ENCODE measurements at places on chromosomes 3 and 15. TPM values are rescaled to one million over a fixed set of nuclear protein-coding genes. Genes with fewer than 3 reads are reported as not detected.

DNA sequence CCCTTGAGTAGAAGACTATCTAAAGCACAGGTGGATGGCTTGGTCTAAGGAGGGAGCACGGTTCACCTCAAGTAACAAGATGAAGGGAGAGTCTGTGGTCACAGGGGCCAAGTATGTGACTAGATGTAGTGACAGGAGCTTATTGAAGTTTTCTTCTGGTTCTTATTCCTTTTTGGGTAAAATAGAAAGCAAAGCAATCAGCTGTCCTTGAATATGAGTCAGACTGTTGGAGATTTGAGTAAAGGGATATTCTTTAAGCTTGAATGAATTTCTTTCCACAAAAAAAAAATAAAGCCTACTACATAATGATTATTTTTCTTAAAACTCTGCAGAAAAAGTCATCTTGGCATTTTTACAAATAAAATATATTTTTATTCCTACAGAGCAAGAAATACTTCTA lies 1.5 kb upstream of the CNTN6 start:
- DNase-seq = no peak

DNA sequence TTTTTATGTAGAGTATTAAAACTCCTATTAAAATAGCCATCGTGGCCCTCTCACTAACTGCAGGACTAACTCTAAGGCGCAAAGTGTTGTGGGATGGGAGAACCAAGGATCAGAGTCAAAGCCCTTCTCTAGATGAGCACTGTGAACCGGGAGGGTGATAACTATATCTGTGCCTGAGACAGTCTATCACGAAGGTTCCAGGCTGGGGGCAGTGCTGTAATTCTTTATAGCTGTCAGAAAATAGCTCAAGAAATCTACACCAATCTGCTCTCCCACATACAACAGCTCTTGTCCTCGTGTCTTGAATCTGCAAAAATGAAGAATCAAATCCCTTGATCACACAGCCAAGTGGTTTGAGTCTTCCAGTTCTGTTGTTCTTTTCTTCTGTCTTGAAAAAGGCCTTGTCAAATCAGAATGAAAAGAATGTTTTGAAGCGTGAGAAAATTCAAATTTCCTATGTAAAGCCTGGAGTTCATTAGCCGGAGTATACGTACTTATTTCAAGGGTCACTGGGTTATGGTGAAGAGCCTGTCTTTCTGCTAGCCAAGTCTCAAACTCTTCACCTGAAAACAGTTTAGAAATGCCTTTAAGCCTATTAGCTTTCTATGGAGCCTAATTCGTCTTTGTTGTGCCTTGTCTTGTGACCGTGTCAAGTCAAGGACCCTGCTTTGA lies 185.3 kb upstream of the NECTIN3 start:
- no peak for DNase-seq

DNA sequence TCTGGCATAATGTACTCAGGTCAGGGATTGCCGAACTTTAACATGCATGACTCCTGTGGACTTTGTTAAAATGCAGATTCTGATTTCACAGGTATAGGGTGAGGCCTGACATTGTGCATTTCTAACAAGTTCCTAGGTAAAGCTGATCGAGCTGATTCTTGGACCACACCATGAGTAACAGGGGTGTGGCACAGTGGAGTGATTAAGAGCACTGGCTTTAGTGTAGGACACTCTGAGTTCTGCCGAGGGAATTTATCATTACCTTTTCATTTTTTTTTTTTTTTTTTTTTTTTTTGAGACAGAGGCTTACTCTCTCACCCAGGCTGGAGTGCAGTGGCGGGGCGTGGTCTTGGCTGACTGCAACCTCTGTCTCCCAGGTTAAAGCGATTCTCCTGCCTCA lies 169.3 kb downstream of the ADAMTS9 start:
- no peak for DNase-seq

- no peak for DNase-seq
These were observed 1007.7 kb upstream of the SEMA6D start for GRCh38 chr15:46709460-46710083.

- no peak for DNase-seq
These were observed 604 bp upstream of the TJP1 start for GRCh38 chr15:29822684-29823459.

Gene PLA1A
- 0.86 TPM for total RNA-seq

GRCh38 chr3:129610276-129610675 lies 3.8 kb upstream of the PLXND1 start:
- DNase-seq = no peak

Gene RTP3
- total RNA-seq = not detected

Gene ZPLD1
- total RNA-seq = not detected

DNA sequence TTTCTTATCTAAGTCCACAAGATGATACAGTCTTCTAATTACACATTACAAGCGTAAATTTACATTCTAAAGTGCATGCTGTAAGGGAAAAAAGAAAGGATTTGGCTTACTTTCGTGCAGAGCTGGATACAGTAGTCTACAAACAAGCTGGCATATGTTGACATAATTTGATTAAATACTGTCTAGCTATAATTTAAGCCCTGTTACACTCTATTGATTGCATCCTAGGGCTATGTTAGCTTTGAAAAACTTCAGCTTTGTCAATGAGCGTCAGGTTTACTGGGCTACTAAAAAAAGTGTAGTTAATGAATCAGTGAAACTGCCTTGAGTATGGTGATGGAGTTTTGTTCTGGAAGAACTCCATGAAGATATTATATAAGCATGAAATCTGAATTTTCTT lies 24.5 kb upstream of the PLCL2 start:
- no peak for DNase-seq

DNA sequence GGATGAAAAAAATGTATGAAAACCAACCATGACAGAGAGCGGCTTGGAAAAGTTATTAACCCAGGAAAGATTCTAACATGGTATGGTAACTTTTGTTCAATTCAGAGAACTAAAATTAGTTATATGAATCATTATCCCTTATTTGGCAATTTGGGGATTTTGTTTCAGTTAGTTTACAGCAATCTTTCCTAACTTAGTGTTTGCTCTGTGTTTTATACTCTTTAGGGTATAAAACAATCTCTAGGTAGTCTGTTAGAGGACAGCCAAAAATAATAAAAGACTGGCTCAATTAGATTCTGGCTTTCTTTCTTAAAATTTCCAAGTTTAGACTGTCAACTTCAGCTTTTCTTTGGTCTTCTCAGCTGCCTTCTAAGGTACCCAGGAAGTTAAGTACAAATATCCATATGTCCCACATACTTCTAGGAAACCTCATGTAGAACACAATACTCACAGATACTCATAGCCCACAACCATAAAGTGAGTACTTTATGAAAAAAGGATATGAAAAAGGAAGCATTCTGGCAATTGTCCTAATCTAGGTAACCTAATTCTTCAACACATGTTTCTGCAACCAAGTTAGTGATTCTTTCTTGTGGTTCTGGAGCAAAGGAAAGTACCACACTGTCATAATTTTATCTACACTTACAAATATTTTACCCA lies 849.3 kb downstream of the ROBO1 start:
- no peak for DNase-seq

DNA sequence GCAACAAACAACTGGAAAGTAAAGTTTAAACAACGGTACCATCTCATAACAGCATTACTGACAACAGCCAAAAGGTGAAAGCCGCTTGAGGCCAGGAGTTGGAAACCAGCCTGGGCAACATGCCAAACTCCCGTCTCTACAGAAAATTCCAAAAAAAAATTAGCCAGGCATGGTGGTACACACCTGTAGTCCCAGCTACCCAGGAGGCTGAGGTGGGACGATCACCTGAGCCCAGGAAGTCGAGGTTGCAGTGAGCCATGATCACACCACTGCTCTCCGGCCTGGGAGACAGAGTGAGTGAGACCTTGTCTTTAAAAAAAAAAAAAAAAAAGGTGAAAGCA lies 4.4 kb downstream of the TNK2 start:
- DNase-seq = no peak

DNA sequence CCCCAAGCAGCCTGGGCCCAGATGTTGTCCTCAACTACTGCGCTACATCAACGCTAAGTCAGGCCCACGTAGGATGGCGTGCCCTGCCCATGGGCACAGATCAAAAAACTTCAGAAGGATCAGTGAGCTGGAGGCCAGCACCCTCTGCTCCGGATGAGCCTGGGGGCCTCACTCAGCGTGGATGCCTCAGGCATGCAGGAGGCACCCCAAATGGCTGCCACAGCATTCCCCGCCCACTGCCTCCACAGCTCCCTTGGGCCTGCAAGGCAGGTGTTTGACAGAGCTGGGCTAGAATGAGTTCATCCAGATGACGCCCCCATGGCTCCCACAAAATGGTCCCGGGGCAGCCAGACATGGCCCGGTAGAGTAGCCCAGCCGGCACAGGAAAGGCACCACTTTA lies 7.1 kb downstream of the ATP2B2 start:
- DNase-seq = no peak

Gene C2CD4B
- total RNA-seq = not detected

Gene PLA2G4F
- not detected for total RNA-seq

Gene CLDN11
- total RNA-seq = 13.8 TPM

DNA sequence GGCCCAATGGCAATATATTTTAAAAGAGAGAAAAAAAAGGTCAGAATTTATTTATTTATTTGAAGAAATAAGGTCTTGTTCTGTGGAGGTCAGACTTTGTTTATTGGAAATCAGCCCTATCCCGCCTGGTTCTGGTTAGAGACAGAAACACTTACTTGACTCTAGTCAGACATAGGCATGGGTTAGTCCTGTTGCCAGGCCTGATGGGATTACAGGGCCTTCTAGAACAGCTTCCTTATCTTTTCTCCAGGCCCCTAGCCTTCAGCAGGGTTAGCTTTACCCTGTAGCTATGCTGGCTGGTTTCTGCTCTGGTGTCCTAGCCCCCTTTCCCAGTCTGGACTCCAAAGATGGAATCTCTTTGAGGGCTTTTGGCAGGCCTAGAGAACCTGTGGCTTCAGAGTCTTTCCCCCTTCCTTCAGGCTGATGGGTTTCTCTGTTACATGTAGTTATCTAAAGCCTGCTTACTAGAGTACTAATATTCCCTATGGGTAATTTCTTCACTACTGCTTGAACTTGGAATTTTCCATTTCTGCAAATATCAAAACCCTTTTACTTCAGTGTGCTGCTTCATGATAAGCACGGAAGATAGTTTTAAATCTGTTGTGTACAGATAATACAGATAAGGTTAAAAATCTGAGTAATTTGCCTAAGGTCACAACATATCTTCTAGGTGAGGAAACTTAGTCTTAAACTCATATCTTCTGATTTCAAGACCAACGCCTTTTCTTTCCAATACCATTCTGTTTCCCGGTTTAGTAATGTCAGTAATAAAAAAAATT lies 10.6 kb downstream of the IREB2 start:
- DNase-seq = no peak

DNA sequence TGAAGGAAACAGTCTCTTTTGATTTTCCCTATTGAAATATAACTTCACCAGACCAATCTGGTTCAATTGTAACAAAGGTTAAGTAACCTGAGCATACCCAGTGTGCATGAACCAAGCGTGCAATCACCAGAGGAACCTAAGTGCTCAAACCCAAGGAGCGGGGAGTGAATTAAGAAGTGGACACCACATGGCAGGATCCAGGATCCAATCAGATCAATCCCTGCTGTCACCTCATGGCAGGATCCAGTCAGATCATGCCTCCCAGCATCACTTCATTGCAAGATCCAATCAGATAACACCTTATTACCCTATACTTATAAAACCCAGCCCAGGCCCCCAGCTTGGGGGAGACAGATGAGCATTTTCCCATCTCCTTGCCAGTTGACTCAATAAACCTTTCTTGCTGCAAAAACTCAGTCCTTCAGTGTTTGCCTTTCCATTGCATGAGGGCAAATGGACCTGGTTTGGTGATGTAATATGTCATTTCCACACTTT lies 38.9 kb upstream of the RNU6-1 start:
- no peak for DNase-seq

Gene ACOX2
- 0.51 TPM for total RNA-seq

- DNase-seq = no peak
These were observed 31.6 kb downstream of the FAM227B start for GRCh38 chr15:49589030-49589429.

Data from osteocyte (in vitro differentiated cells).